ENCODE measurements at places on chromosomes 12 and 14.

GRCh38 chr14:96053600-96054381 is 14.6 kb downstream of the C14orf132 start:
- DNase-seq, result peak; percentile 98

- DNase-seq, result peak; percentile 69
These were observed 39.8 kb downstream of the GPR135 start for GRCh38 chr14:59425322-59425935.

DNA sequence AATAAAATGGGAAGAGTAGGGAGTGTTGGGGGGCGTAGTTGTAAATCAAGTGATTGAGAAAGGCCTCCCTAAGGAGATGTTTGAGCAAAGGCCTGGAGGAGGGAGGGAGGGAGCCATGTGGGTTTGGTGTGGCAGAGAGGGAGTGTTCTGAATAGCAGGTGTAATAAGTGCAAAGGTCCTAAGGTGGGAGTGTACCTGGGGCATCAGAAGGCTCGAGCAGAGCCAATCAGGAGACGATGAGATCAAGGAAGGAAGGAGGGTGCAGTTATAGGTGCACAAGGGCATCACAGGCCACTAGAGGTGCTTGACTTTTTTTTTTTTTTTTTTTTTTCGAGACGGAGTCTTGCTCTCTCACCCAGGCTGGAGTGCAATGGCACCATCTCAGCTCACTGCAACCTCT is 77.9 kb upstream of the PLXNC1 start:
- DNase-seq, result no peak

- DNase-seq, result peak; percentile 97
These were observed 9.0 kb downstream of the ARHGDIB start for GRCh38 chr12:14952299-14952921.

- DNase-seq, result peak; percentile 78
These were observed 636 bp downstream of the GOLGA3 start for GRCh38 chr12:132827763-132828703.

DNA sequence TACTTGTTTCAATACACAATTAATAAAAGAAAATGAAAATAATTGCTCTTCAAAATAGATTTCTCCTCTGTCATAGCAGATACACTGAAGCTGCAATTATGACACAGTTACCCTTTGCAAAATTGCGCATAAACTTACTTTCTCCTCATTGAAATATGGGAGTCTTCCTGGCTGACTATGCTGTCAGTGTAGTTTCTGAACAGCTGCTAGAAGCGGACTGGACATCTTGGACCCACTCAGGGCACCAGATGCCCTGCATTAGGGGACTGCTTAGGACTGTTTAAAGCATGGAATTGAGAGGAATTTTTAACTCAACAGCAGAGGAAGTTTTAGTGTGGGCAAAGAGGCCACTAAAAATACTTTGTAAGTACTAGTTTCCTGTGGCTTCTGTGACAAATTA is 454.9 kb downstream of the ATP23 start:
- DNase-seq, result no peak

GRCh38 chr12:1324910-1325309 is 269.5 kb downstream of the FBXL14 start:
- DNase-seq, result no peak

GRCh38 chr14:101248840-101249675 is 312.2 kb upstream of the DIO3 start:
- DNase-seq, result no peak

- DNase-seq, result no peak
These were observed 1815.8 kb upstream of the FLRT2 start for GRCh38 chr14:83714151-83714550.

- peak; percentile 48 for DNase-seq
These were observed 687 bp downstream of the IFFO1 start for GRCh38 chr12:6555018-6555691.

DNA sequence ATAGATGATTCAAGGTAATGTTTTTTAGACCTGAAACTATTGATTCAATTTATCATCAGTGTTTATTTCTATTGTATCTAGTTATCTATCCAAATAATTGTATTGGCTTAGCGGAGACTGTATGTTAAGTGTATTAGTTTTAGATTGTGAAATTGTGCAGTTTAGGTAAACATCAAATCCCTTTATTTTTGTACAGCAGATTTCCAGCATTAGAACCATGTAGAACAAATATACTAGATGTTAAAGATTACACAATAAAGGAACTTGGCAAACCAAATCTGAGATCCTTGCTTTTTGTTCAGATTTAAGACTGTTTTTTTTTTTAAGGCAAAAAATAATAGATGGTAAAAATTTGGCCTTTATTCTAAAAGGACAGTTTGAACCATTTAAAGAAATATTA is 39.3 kb downstream of the PPM1A start:
- DNase-seq, result no peak

DNA sequence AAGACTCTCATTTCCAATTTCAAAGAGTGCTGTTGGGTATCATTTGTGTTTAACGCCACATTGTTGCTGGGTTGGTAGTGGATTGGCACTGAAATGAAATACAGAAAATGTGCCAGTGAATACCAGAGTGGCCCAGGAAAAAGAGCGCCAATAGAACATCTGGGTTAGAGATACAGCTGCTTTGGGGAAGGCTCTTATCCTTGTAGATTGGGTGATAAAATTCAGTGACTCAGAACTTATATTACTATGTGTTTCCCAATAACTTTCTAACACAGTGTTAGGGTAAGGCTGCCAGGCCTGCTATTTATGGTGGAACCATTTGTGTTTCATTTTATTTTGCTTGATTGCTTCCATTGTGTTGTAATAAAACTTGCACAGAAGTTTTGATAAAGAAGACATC is 168.2 kb upstream of the SSTR1 start:
- peak; percentile 70 for DNase-seq

GRCh38 chr12:93323625-93324329 is 53.9 kb upstream of the NUDT4 start:
- DNase-seq, result peak; percentile 42

DNA sequence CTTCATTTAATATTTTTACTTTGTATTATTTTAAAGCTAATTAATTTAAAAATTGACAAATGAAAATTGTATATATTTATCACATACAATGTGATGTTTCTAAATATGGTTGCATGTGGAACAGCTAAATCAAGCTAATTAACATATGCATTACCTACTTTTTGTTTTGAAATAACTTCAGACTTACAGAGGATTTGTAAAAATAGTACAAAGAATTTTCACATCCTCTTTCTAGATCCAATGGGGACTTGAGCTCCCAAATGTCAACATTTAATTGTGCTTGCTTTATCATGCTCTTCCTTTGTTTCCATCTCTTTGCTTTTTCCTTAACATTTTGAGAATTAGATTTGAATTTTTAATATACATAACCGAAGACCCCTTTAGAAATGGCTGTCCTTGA is 6.6 kb downstream of the DCD start:
- DNase-seq, result no peak

DNA sequence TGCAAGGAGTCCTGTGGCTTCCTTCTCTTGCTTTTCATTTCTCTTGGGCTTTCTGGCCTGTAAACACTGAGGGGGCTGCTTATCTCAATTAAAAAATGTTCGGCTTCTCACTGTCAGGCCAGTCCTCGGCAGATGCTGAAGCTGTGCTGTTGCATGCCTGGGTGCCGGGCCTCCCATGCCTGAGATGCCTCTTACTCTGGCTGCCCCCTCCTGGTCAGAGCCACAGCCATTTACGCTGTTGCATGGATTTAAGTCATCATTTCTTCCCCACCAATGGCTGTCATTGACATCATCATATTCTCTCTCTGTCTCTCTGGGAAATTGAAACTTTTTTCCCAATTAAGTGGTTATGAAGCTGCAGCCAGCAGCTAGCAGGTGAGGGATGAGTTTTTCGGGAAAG is 53.7 kb downstream of the FOXN4 start:
- peak; percentile 15 for DNase-seq

DNA sequence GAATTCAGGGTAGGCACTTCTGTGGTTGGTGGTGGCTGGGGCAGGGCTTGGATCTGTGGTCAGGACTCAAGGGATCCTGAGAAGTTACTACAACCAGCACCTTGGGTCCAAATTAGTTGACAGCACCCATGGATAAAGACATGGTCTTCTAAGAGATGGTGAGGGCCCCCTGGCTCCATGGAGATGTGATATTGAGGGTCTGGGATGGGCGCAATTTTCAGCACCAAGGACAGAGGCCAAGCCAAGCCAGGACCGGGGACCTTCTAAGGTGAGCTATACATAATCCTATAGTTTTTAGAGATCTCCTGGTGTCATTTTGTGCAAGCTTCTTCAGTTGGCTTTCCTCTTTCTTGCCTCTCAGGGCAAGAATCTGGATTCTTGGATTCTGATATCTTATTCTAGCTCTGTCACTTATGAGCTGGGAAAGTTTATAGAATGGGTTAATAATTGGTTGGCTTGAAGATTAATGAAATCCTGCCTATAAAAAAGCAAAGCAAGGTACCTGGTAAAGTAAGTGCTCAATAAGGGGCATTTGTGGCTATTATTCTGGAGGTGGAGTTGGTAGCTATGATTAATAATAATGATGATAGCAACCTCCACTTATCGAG is 130.1 kb upstream of the LHX5 start:
- peak; percentile 19 for DNase-seq

GRCh38 chr12:53999559-54000115 is 324 bp upstream of the HOXC9 start:
- DNase-seq, result peak; percentile 77

DNA sequence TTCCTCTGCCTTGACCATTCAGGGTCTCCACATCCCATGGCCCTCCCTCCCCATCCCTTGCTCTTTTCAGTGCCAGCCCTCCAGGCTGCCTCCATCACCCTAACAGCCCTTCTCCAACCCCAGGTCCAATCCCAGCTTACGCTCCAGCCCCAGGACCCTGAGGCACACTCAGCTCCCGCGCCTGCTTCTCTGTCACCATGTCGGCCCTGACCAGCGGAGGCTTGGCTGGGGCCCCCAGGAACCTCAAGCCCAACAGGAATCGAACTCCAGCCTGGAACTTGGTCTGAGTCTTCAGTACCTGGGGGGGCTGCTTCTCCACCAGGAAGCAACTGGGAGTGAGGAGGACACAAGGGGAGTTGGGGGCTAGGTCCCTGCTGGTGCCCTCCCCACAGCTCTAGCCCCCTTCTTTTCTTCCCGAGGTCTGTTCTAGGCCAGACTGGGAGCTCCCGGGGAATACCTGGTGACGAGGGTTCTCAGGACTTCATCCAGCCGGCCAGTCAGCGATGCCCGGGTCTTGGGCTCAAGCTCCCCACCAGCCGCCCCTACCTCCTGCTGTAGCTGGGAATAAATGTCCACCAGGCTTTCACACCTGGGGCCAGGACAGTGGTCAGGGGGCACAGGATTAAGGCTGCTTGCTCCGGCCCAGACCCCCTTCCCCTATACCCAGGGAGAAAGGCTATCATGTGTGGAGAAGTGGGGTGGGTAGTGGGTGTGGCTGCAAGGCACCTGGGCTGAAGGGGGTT is 6.0 kb downstream of the STAT6 start:
- no peak for DNase-seq

GRCh38 chr12:67223225-67223624 is 45.9 kb upstream of the CAND1 start:
- no peak for DNase-seq

GRCh38 chr14:61621444-61621843 is 73.9 kb upstream of the HIF1A start:
- no peak for DNase-seq

Measured in EH (cell line).